T-helper 2 cell (primary cell): ENCODE measurements at places on chromosomes 4 and X.

- DNase-seq = no peak
These were observed 300.9 kb downstream of the SPIN4 start for GRCh38 chrX:63050225-63050624.

- DNase-seq = no peak
These were observed 34.0 kb downstream of the STARD8 start for GRCh38 chrX:68681443-68681941.

GRCh38 chr4:74619931-74620702 lies 174.2 kb downstream of the BTC start:
- DNase-seq = no peak

DNA sequence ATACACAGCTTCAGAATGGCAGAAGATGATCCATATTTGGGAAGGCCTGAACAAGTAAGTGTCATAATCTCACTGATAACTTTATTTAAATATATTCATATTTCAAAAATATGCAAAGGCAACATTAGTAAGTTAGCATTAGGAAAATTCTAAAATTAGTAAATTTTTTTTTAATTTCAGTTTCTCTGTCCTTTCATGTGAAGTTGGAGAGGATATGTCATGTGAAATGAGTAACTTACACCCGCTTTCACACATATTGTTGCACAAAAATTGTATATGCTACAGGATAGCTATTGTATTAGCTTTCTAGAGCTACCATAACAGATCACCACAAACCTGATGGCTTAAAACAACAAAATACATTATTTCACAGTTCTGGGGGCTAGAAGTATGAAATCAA lies 24.3 kb downstream of the NFKB1 start:
- no peak for DNase-seq

- no peak for DNase-seq
These were observed 218.4 kb upstream of the BMP3 start for GRCh38 chr4:80812145-80812544.

- no peak for DNase-seq
These were observed 32.4 kb downstream of the CLDN22 start for GRCh38 chr4:183287677-183288076.

DNA sequence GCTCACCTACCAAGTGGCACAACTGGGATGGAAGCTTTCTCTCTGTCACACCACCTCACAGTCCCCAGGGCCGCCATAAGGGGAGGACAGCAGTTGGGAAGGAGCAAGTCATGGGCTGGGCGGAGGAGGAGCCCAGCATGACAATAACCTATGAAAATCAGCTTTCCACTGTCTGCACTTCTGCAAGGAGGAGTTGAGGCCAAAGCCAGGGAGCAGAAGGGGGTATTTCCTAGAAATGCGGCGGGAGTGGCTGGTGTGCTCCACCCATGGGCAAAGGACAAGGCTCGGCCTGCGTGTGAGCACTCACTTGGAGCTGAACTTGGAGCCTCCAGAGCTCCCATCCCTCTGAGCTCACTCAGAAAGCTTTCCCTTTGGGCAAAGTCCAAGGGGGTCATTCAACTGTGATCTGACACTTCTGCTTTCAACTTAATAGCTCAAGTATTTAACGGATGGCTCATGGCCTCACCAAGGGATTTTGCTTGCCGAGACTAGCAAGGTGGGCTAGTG lies 18.5 kb downstream of the APLN start:
- no peak for DNase-seq

DNA sequence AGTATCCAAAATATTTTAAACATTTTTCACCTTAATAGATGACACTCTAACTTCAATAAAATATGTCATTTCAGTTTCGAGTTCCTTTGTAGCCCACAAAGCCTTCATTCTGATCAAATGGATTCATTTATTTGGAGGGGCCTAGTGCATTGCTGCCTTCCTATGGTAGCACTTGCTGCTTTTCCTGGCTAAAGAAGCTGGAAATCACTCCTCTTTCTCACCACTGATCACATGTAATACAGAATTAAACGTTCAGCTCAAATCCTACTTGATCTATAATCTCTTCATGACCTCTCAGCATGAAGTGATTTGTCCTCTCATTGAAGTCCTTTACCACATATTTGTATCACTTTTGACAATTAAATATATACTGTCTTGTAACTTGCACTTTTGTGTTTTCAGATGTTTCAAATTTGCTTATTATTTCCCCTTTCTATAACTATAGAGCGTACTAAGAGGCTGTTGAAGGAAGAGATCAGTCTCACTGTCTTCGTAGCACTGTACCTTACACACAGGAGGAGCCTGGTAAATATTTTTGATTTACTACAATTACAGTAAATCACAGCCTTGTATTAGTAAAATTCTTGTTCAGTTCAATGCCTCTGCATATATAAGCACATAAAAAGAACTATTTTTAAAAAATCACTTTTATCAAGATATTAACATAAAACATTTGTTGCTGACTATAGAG lies 555 bp downstream of the CFI start:
- no peak for DNase-seq

DNA sequence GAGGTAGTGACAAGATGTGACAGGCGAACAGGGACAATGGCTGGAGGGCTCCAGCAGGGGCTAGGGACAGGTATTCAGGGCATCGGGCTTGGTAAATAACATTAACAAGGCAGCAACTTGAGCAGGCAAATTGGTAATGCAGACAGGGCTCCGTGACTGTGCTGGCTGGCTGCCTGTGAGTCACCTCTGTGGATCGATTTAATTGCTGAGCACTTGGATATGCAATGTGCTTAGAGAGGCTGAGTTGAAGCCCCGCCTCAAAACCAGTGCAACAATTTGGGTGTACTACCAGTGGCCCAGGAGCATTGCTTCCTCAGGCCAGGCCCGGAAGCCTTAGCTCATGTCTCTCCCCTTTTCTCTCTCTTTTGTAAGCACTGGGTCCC lies 19.5 kb downstream of the CNGA2 start:
- no peak for DNase-seq

- DNase-seq = no peak
These were observed 37.3 kb downstream of the SLIT2 start for GRCh38 chr4:20288846-20289512.

- no peak for DNase-seq
These were observed 362.6 kb upstream of the MAGEB2 start for GRCh38 chrX:29852767-29853166.

DNA sequence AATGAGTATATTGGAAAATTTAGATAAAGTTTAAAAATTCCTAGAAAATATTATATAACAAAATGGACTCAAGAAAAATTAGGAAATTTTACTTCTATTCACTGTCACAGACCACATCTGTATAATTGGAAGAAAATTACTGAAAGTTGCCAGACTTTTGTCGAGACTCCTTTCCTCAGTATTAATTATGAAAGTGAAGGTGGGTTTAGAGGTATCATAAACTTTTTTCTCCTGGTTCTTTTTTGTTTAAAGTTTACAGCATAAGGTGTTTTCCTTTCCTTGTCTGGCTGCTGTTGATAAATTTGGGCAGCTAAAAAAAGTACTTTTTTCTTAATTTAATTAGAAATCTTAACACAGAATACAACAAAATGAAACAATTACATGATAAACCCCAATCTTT lies 6.7 kb upstream of the TEX13D start:
- no peak for DNase-seq

DNA sequence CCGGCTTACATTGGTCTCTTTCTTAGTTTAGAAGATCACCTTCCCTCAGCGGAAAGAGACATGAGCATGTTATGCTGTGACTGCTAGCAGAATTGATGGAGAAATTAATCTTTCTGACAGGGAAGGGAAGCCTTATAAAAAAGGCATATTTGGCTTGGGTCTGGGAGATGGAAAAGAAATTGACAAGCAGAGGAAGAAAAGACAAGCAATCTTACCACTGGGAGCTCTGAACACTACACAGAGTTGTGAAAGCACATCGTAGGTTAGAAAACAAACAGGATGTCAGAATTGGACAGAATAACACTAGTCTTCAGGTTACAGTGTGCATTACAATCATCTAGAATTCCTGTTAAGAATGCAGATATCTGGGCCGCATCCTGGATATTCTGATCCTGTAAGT lies 1493.8 kb upstream of the IGFBP7 start:
- no peak for DNase-seq

DNA sequence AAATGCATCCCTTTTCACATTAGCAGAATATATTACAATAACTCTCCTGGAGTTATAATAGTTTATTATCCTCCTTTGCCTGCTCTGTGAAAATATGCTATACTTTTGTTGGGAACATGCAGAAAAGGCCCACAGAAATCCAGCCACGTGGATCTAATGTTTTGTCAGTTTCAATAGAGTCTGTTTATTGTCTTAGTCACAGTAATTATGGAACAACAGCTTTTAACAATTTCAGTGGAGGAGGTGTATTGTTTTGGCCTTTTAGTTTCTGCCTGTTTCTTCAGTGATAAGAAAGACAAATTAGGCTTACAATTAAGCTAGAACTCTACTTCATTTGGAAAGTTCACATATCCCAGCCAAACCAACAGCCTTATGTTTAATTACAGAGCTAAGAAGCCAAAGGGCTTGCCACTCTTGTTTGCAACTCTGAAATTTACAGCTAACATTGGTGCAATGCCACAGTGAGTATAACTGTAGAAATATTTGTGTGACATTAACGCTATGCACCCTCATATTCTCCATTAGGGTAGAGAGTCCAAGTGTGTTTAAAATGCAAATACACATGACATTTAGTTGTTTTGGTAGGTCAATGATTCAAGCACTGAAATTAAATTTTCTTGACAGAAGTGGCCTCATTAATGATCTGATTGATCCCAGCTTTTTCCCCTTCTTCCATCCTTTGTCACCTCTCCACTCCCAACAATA lies 175.8 kb downstream of the USP46 start:
- no peak for DNase-seq

- no peak for DNase-seq
These were observed 90.0 kb downstream of the MAOA start for GRCh38 chrX:43745938-43746721.
